Activated CD8-positive, alpha-beta T cell treated with anti-CD3 and anti-CD28 coated beads for 36 hours (primary cell): ENCODE measurements at places on chromosomes 1 and 21. TPM values are rescaled to one million over a fixed set of nuclear protein-coding genes. Genes with fewer than 3 reads are reported as not detected.

CLEC20A gene
- total RNA-seq = not detected

GRCh38 chr1:14955976-14956375 is 197.6 kb upstream of the TMEM51 start:
- DNase-seq = no peak

- DNase-seq = no peak
These were observed 167.1 kb downstream of the LYPLAL1 start for GRCh38 chr1:219340796-219341195.

ZSWIM5 gene
- total RNA-seq = 0.87 TPM

- no peak for DNase-seq
These were observed 40.2 kb downstream of the HSPG2 start for GRCh38 chr1:21896652-21897532.

GRCh38 chr1:188371295-188371806 is 1542.6 kb downstream of the PLA2G4A start:
- DNase-seq = no peak

- DNase-seq = no peak
These were observed 30.2 kb downstream of the ABCA4 start for GRCh38 chr1:94090761-94091160.

DNA sequence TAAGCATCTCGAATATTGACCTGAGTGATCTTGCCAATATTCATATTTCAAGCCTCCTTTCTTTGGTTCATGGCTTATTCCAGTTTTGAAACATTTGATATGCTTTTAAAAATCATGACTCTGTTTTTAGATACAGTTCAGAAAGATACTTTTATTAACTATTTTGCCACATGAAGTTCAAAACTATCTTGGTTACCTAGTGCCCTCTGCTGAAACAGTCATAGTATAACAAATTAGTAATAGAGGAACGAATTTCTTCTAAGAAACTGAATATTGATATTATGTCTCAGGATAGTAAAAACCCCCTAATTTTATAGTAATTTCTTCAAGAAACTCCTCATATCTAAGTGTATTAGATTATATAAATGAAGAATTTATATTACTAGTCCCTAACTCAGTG is 52.6 kb upstream of the RC3H1 start:
- no peak for DNase-seq

GRCh38 chr1:87024936-87025540 is 110.6 kb downstream of the HS2ST1 start:
- DNase-seq = no peak

GRCh38 chr1:48943826-48944225 is 167.1 kb upstream of the BEND5 start:
- no peak for DNase-seq

- no peak for DNase-seq
These were observed 22.4 kb downstream of the PTPN22 start for GRCh38 chr1:113849072-113849471.

FCER1A gene
- not detected for total RNA-seq

DNA sequence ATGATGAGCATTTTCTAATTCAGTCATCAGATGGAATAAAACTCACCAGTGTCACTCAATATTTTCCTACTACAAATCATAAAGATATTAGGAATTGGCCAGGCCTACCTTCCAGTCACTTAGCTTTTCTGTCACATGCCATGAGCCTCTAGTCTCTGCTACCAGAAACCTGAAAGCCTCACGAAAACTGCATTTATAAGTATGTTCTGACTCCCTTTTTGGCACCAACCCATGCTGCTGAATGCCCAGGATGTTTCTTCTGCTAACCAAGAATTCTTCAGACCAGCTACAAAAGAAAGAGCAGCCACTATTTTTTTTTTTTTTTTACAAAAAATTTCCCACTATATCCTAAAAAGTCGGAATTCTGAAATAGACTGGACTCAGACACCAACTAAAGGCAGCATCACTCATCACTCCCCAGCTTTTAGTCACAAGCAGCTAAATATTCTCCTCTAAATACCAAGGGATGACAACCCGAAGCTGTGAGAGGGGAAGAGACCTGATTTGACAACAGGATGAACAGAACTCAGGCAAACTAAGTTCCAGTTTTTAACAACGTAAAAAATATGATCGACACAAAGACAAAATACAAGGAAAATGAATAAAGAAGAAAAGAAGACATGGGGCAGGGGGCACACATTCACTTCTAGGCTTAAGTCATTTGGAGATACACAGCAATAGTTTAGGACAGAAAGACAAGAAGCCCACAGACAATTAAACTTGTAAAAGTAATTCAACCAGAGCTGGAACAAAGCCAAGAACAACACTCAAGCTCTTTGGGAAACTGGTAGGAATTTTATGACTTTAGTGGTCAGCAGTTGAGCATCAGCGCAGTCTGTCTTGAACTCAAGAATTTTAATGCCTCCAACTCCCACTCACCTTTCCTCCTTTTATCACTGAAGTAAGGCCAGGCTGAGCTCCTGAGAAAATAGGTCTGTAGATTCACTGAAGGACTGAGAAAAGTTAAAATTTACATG is 1.7 kb downstream of the DCAF8 start:
- DNase-seq = no peak

GRCh38 chr1:168210312-168210711 is 15.5 kb upstream of the SFT2D2 start:
- no peak for DNase-seq

- no peak for DNase-seq
These were observed 21.9 kb downstream of the RGS2 start for GRCh38 chr1:192830595-192831246.

VANGL2 gene
- 0.16 TPM for total RNA-seq

BEST4 gene
- 0.87 TPM for total RNA-seq

- DNase-seq = no peak
These were observed 238.7 kb downstream of the OLFM3 start for GRCh38 chr1:101757985-101758384.

TGFB2 gene
- not detected for total RNA-seq

PADI6 gene
- total RNA-seq = not detected

HECTD3 gene
- 16.9 TPM for total RNA-seq

SPATA46 gene
- not detected for total RNA-seq

- DNase-seq = no peak
These were observed 5.8 kb upstream of the CRABP2 start for GRCh38 chr1:156711011-156711817.

- no peak for DNase-seq
These were observed 651 bp upstream of the GABRD start for GRCh38 chr1:2018217-2019171.

DNA sequence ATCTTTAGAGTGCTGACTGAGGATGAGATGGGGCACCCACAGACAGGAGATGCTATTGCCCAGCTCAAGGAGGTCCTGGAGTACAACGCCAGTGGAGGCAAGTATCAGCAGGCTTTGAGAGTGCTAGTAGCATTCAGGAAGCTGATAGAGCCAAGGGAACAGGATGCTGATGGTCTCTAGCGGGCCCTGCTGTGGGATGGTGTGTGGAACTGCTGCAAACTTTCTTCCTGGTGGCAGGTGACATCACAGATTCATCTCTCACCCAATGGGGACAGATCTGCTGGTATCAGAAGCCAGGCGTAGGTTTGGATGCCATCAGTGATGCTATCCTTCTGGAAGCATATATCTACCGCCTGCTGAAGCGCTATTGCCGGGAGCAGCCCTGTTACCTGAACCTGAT is 609.8 kb upstream of the NCAM2 start:
- DNase-seq = no peak

HAO2 gene
- not detected for total RNA-seq

SLC44A3 gene
- total RNA-seq = not detected

CKS1B gene
- 172 TPM for total RNA-seq

MYOG gene
- total RNA-seq = not detected

GRCh38 chr1:206893380-206893779 is 3.9 kb upstream of the IL24 start:
- DNase-seq = no peak
